Ascending aorta (tissue), 2 donors: ENCODE measurements at places on chromosomes 12 and 14. TPM values are rescaled to one million over a fixed set of nuclear protein-coding genes. Genes with fewer than 3 reads are reported as not detected.

RNASE7 gene
- not detected for total RNA-seq

DTX1 gene
- total RNA-seq, result 4.5 TPM

PPHLN1 gene
- total RNA-seq, result 1.7 TPM

LRP10 gene
- total RNA-seq, result 214 TPM

APOLD1 gene
- 189 TPM for total RNA-seq

GRCh38 chr14:105312973-105313372, 1.6 kb upstream of the PACS2 start:
- H3K36me3 ChIP-seq, result no peaks in the 10 kb centered on the region
- no peak for DNase-seq
- H3K27ac ChIP-seq, result peak overlapping the region; percentile 97
- no peaks in the 10 kb centered on the region for H3K27me3 ChIP-seq
- H3K4me1 ChIP-seq, result peaks cover 15% of the 10 kb centered on the region

DNA sequence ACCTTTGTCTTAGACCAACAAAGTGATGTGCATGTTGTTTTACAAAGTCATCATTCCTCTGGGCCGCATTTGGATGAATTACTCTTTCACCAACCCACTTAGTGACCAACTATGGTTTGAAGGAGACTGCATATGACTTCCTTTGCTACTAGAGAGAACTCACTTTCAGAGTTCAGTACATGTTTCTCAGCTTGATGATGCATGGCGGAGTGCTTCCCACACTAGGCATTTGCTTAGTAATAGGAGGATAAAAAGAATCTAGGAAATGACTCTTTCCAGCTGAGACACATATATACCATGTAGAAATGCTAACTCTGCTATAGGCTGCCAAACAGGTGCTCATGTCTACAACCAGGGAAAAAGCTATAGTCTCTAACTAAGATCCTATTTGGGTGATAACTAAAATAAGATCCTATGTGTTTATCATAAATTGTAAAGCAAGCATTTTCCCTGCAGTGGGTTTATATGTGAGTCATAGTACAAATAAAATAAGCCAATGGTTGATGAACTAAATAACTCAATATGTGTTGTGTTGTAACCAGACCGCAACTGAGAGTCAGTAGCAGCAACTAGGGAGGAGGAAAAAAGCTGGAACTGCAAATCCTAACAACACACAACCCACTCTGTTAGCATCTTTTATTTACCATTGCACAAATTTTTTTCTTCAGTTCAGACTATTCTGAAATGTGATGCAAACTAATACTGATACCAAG, 87.2 kb downstream of the TSPAN8 start:
- H3K36me3 ChIP-seq, result no peaks in the 10 kb centered on the region
- H3K27me3 ChIP-seq, result no peaks in the 10 kb centered on the region
- DNase-seq, result no peak
- no peak overlapping the region for H3K4me3 ChIP-seq

DNA sequence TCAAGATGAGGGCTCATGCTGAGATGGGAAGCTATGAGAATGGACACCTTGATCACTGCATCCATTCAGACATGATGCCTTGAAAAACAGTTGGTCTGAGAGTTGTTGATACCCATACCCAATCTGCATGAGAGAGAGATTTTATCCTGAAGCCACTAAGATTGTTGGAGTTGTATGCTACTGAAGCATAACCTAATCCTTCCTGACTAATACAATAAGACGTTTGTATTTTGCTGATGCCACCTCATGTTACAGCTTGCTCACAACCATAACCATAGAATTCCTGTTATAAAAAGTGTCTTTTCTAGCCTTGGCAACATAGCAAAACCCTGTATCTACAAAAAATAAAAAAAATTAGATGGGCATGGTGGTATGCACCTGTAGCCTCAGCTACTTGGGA, 12.7 kb upstream of the SERPINA1 start:
- H3K27ac ChIP-seq, result no peak overlapping the region
- DNase-seq, result no peak
- H3K4me3 ChIP-seq, result no peak overlapping the region
- H3K36me3 ChIP-seq, result no peaks in the 10 kb centered on the region
- H3K4me1 ChIP-seq, result no peaks in the 10 kb centered on the region

DNA sequence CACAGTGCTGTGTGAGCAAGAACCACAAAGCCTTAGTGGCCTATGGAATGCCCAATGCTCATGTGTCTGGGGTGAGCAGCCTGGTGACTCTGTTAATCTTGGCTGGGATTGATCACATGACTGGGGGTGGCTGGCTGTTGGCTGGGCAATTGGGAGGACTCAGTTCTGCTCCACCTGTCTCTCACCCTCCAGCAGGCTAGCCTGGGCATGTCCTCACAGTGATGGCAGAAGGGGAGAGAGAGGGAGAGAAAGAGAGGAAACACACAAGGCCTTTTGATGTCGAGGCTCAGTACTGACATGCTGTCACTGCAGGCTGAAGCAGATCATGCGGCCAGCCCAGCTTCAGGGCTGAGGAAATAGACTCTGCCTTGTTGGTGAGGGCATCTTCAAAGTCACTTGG, 136.8 kb downstream of the TBX5 start:
- no peaks in the 10 kb centered on the region for H3K27me3 ChIP-seq
- no peak for DNase-seq
- no peaks in the 10 kb centered on the region for H3K4me1 ChIP-seq

- H3K4me1 ChIP-seq, result no peaks in the 10 kb centered on the region
- H3K27ac ChIP-seq, result no peak overlapping the region
- no peak for DNase-seq
- no peaks in the 10 kb centered on the region for H3K36me3 ChIP-seq
- H3K4me3 ChIP-seq, result no peak overlapping the region
These were observed 13.8 kb downstream of the TSPAN9 start for GRCh38 chr12:3091038-3091319.

DNA sequence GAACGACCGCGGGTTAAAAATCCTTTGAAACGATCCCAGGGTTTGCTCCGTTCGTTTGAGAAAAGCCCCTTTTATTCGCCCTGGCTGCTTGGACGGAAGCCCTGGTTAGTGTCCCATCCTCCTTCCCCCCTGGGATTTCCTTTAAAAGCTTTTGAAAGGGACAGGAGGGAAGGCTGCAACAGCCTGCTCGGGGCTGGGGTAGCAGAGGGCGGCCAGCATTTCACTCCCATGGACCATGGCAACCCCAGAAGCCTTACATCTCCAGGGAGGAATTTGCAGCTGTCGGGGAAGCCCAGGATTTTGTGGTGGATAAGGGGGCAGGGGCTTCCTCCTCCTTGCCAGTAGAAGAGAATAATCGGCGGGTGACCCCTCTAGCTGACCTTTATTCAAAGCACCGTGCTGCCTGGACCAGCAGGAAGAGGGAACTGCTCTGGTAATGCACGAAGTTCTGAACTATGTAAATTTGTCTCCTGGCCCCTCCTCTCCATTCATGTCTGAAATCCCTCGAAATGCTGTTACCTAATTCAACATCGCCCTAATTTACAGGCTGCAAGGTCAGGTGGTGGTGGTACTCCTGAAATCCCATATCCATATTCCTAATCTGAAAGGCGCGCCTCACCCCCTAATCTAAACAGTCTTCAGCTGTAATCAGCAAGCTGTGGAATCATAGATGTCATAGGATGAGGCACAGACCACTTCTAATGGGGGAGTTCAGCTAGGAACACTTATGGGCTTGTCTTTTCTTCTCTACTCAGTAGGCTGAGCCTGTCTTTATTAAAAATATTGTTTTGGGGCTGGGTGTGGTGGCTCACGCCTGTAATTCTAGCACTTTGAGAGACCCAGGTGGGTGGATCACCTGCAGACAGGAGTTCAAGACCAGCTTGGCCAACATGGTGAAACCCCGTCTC, 1.0 kb upstream of the CLIP1 start:
- H3K4me1 ChIP-seq, result peaks cover 19% of the 10 kb centered on the region
- DNase-seq, result no peak
- no peaks in the 10 kb centered on the region for H3K27me3 ChIP-seq

DNA sequence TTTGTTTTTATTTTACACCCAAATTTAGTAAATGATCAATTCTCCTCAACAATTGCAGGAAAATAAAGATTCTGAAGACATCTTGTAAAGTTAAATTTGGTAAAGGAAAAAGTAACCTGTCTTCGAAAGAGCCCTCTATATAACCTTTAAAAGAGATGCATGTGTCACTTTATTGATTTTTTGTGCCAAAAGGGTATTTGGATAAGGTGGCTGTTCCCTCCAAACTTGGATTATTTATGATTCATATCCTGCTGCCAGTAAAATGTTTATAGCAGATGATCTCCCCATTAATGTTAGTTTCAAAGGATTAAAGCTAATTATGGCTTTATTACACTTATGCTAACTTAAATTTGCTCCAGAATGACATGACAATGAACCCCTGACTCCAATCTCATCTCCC, 98.8 kb downstream of the DUSP6 start:
- no peak overlapping the region for H3K27ac ChIP-seq
- no peak for DNase-seq
- peaks cover 7% of the 10 kb centered on the region for H3K4me1 ChIP-seq
- H3K36me3 ChIP-seq, result no peaks in the 10 kb centered on the region
- H3K4me3 ChIP-seq, result no peak overlapping the region
- no peaks in the 10 kb centered on the region for H3K27me3 ChIP-seq

GRCh38 chr14:22772725-22773124, 6.2 kb downstream of the OXA1L start:
- peaks cover 43% of the 10 kb centered on the region for H3K36me3 ChIP-seq
- no peaks in the 10 kb centered on the region for H3K4me1 ChIP-seq
- H3K27ac ChIP-seq, result no peak overlapping the region
- H3K4me3 ChIP-seq, result no peak overlapping the region
- no peaks in the 10 kb centered on the region for H3K27me3 ChIP-seq
- no peak for DNase-seq

DNA sequence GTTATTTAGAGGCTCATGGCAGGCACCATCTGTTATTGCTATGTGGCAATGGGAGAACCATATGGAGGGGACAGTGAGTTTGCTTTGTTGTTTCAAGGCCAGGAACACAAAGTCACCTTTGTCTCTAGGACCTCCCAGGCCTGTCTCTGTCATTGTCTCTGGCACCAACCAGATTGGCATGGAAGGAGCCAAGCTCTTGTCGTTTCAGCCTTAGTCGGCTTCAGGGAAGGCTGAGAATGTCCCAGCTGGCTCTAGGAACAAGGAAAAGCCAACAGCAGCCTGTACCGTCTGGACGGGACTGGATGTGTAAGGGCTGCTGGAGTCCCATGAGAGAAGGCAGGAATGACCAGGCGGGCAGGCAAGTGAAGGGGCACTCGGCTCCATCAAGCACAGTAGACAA, 29.2 kb downstream of the RPH3A start:
- DNase-seq, result no peak
- H3K4me3 ChIP-seq, result no peak overlapping the region
- no peaks in the 10 kb centered on the region for H3K27me3 ChIP-seq
- no peaks in the 10 kb centered on the region for H3K4me1 ChIP-seq

- H3K4me3 ChIP-seq, result no peak overlapping the region
- H3K27me3 ChIP-seq, result no peaks in the 10 kb centered on the region
- H3K4me1 ChIP-seq, result no peaks in the 10 kb centered on the region
- no peak for DNase-seq
These were observed 23.3 kb downstream of the RTRAF start for GRCh38 chr14:52012635-52013034.

GRCh38 chr12:4107436-4107878, 166.1 kb upstream of the CCND2 start:
- H3K27me3 ChIP-seq, result no peaks in the 10 kb centered on the region
- H3K36me3 ChIP-seq, result no peaks in the 10 kb centered on the region

DNA sequence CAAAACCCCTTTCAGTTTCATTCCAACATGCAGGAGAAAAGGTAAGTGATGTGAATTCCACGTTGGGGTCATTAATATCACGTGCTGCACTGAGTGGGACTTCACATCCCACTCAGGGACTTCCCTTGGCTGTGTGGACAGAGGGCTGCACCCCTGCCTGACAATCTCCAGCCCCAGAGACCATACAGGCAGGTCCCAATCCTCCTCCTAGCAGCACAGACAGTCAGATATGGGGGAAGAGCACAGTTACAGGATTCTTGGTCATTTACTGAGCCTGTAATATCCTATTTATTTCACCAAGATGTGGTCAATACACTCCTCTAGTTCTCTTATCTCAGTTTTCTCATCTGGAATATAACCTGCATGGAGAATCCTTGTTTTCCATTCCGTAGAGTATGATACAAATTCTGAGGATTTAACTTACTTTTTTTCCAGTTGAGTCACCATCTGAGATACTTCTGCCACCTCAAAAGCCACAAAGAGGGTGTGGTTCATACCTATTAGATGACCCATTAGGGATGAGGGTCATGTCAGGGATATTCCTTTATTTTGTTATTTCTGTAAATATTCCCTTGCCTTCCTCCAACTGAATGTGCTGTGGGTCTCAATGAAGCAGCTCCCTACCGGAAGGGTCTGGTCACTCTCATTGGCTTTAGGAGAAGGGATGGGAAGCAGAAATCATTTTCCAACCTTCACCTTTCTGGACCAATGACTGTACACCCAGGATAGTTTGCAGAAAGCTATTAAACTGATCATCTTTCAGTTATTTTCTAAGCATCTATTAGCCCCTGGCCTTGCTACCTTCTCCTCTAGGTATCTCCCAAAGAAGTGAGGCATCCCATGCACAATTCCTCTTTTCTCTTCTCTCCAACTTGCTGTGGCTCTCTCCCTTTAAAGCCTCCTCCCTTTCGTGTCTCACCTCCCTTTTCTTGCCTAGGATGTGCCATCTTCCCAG, 43.0 kb upstream of the NTF3 start:
- H3K36me3 ChIP-seq, result no peaks in the 10 kb centered on the region
- H3K4me3 ChIP-seq, result no peak overlapping the region
- no peaks in the 10 kb centered on the region for H3K4me1 ChIP-seq
- H3K27me3 ChIP-seq, result no peaks in the 10 kb centered on the region
- no peak overlapping the region for H3K27ac ChIP-seq

GRCh38 chr14:74573421-74574089, 38.5 kb downstream of the LTBP2 start:
- no peak overlapping the region for H3K4me3 ChIP-seq
- H3K27me3 ChIP-seq, result no peaks in the 10 kb centered on the region
- H3K4me1 ChIP-seq, result peaks cover 42% of the 10 kb centered on the region
- no peak for DNase-seq

- peaks cover 20% of the 10 kb centered on the region for H3K4me1 ChIP-seq
- no peaks in the 10 kb centered on the region for H3K36me3 ChIP-seq
- DNase-seq, result no peak
- no peaks in the 10 kb centered on the region for H3K27me3 ChIP-seq
- H3K27ac ChIP-seq, result no peak overlapping the region
- H3K4me3 ChIP-seq, result no peak overlapping the region
These were observed 1.6 kb upstream of the RNF34 start for GRCh38 chr12:121398355-121398754.

GRCh38 chr12:108772891-108773797, 41.8 kb upstream of the CORO1C start:
- no peaks in the 10 kb centered on the region for H3K36me3 ChIP-seq
- no peak for DNase-seq
- H3K4me3 ChIP-seq, result no peak overlapping the region
- H3K27me3 ChIP-seq, result no peaks in the 10 kb centered on the region
- no peaks in the 10 kb centered on the region for H3K4me1 ChIP-seq
